Spleen (tissue), 13 donors: ENCODE measurements at places on chromosomes 16 and 17. TPM values are rescaled to one million over a fixed set of nuclear protein-coding genes. Genes with fewer than 3 reads are reported as not detected.

- no peak for DNase-seq
These were observed 55.5 kb downstream of the ZNF423 start for GRCh38 chr16:49800441-49800840.

DNA sequence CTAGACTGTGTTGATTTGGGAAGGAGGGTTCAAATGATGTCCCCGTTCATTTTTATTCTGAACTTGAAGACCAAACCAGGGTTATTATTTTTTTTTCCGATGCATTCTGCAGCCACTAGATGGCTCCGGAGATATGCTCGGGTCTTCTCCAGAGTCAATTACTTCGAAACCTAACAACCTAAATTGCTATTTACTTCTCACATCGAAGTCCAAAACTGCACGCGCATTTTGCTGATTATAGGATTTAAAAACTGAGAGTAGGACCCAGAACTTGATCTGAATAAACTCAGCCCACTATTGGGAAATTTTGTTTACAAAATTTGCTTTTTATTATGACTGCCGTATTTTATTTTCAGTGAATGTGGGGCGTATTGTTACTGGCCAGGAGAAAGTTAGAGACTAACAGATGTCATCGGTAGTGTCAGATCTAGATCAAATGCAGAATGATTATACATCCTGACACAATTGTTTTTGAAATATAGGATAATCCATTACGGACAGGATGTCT lies 263.8 kb downstream of the HS3ST3A1 start:
- DNase-seq, result no peak

- DNase-seq, result no peak
These were observed 775.2 kb upstream of the RBFOX1 start for GRCh38 chr16:6557353-6558023.

- DNase-seq, result no peak
These were observed 23.7 kb upstream of the MYOCD start for GRCh38 chr17:12642034-12642433.

DNA sequence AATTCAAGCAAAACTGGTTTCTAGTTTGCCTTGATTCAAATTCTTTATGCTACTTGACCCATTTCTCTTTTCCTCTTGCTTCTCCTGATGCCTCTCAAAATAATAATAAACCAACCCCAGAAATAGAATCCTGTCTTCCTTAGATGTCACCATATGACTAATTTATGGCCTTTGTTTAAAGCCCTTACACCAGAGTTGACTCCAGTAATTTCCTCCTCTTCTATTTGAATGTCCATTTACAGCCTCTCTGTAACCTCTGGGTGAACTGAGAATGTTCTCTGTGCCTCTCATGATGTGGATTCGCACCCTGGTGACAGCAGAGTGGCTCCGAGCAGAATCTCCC lies 31.5 kb downstream of the ZFHX3 start:
- no peak for DNase-seq

- DNase-seq, result no peak
These were observed 27.3 kb upstream of the CNOT1 start for GRCh38 chr16:58656899-58657298.

DNA sequence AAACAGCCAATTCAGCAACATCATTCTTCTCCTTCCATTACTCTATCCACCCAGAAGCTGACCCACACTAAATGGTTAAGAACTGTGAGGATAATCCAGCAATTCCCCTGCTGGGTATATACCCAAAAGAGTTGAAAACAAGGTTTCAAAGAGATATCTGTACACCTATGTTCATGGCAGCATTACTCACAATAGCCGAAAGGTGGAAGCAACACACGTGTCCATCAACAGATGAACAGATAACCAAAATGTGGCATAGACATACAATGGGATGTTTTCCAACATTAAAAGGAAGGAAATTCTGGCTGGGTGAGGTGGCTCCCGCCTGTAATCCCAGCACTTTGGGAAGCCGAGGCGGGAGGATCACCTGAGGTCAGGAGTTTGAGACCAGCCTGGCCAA lies 19.9 kb downstream of the MIS12 start:
- no peak for DNase-seq

- DNase-seq, result no peak
These were observed 37.9 kb downstream of the UBN1 start for GRCh38 chr16:4884972-4885874.

GRCh38 chr16:30979170-30980022 lies 5.6 kb upstream of the HSD3B7 start:
- DNase-seq, result no peak

- DNase-seq, result no peak
These were observed 63.7 kb downstream of the HS3ST3A1 start for GRCh38 chr17:13537871-13538643.

- DNase-seq, result no peak
These were observed 29.0 kb downstream of the HEXIM2 start for GRCh38 chr17:45190503-45191255.

DNA sequence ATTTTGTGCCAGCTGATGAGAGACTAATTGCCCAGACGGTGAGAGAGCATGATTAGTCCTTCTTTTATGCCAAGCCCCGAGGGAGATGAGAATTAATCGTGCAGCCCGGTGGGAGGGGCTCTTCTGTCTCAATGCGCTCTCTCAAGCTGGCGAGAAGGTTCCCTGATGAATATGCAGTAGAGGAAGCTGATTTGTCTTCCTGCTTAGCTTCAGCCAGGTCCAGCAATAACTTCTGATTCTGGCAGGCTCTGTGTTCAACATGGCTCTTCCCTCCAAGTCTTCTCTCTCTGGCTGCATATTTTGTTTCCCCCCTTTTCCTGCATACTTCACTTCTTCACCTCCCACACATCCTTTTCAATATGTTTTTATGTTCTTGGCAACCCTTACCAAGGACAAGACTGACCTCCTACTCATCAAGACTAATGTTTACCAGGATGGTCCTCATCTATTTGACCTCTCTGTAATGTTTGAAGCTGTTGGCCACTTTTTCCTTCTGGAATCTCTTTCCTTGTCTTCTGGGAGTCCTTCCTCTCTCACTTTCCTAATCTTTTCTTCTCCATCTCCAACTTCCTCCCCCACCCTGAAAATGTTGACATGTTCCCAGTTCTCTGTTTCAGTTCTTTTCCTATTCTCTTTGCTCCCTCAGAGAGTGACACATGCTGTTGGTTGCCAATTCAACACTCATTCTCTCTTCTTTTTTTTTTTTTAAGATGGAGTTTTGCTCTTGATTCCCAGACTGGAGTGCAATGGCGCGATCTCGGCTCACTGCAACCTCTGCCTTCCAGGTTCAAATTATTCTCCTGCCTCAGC lies 33.1 kb downstream of the ARL4D start:
- no peak for DNase-seq

GRCh38 chr16:3020604-3021448 lies 658 bp downstream of the TNFRSF12A start:
- DNase-seq, result peak; percentile 94

The UBE2I gene
- 101 TPM for total RNA-seq

The CDK3 gene
- total RNA-seq, result 7.1 TPM

The NRN1L gene
- not detected for total RNA-seq
